ENCODE measurements at places on chromosomes 5 and 9.

GRCh38 chr9:97518909-97519307 lies 17.4 kb downstream of the TMOD1 start:
- H3K4me3 ChIP-seq, result peak overlapping the region; percentile 48
- peaks cover 4% of the 10 kb centered on the region for H3K27me3 ChIP-seq
- H3K36me3 ChIP-seq, result no peaks in the 10 kb centered on the region
- peaks cover 2% of the 10 kb centered on the region for H3K4me1 ChIP-seq
- no peak overlapping the region for H3K27ac ChIP-seq

DNA sequence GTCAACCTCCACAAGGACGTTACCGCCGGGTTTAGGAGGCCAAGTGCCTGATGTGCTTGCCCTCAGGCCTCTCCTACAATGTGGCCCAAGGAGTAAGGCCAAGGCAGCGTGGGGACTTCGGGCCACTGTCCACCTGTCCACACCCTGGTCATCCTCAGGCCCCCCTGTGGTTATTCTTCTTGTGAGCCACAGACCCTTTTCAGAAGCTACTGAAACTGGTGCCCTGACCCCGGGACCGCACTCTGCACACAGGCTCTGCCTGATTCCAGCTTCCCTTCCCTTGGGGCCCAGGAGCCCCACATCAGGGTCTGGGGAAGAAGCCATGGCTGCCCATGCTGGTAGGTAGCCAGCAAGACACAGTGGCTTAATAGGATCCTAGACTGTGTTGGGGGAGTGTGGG lies 128.8 kb downstream of the OLFM1 start:
- H3K27me3 ChIP-seq, result no peaks in the 10 kb centered on the region
- no peak overlapping the region for H3K4me3 ChIP-seq
- no peak overlapping the region for H3K27ac ChIP-seq
- DNase-seq, result no peak
- H3K4me1 ChIP-seq, result no peaks in the 10 kb centered on the region

GRCh38 chr5:72938206-72938605 lies 17.6 kb upstream of the FCHO2 start:
- no peaks in the 10 kb centered on the region for H3K4me1 ChIP-seq
- no peaks in the 10 kb centered on the region for H3K27me3 ChIP-seq
- no peak overlapping the region for H3K4me3 ChIP-seq
- peak overlapping the region; percentile 55 for H3K27ac ChIP-seq

- no peak overlapping the region for H3K4me3 ChIP-seq
- DNase-seq, result peak; percentile 72
- H3K36me3 ChIP-seq, result no peaks in the 10 kb centered on the region
- no peaks in the 10 kb centered on the region for H3K4me1 ChIP-seq
These were observed 157.2 kb upstream of the CD180 start for GRCh38 chr5:67353500-67354450.

DNA sequence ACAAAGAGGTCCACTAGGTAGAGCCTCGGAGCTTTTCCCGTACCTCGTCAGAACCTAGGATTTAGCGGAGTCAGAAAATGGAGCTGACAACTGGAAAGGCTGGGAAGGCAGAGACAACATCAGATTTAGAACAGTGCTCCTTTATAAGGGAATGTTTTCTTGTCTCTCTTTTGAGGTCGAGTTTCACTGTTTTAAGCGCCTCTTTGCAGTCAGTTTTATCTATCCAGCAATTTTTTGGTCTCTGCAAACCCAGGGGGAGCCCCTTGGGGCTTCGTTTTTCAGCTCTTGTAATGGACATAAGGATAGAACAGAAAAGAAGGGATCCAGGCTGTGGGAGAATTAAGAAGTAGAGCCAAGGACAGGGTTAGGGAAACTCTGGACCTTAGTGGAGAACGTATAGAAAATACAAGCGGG lies 80.5 kb downstream of the FNBP1 start:
- H3K4me1 ChIP-seq, result peaks cover 9% of the 10 kb centered on the region
- H3K36me3 ChIP-seq, result peaks cover 5% of the 10 kb centered on the region
- no peaks in the 10 kb centered on the region for H3K27me3 ChIP-seq
- H3K4me3 ChIP-seq, result no peak overlapping the region
- peak overlapping the region; percentile 58 for H3K27ac ChIP-seq

DNA sequence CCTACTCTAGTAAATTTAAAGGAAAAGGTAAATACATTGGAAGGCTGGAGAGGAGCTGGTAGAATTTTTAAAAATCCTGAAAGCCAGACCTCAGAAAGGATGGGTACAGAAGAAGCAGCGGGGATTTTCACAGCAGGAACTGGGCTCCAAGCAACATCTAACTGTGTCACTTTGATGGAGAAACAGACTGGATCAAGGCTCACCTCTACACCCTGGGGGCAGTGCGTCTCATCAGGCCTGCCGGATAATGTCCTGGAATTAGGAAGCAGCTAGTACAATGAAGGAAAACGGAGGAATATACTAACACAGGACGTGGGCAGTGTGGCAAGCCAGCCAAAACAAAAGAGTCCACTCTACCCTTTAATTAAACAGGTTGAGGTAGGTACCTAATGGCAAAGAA lies 463.6 kb downstream of the TAF11L14 start:
- H3K27me3 ChIP-seq, result no peaks in the 10 kb centered on the region
- no peaks in the 10 kb centered on the region for H3K4me1 ChIP-seq
- no peak for DNase-seq
- no peaks in the 10 kb centered on the region for H3K36me3 ChIP-seq

DNA sequence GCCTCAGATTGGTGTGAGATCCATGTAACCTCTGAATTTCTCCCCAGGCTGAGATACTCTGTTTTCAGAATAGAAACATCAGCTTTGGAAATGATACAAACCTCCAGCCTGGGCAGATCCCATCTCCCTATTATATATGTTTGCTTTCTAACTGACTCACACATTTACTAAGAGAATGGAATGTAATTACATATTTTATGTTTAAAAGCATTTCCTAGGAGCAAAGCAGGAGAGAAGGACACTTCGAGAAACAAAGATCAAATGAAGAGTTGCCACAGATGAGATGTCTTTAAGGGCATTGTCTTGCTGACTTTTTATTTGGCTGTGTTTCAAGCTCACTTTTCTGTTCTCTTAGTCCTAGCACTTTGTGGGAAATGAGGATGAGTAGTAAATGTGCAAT lies 96.3 kb downstream of the CDH18 start:
- H3K4me1 ChIP-seq, result no peaks in the 10 kb centered on the region
- DNase-seq, result peak; percentile 12
- no peak overlapping the region for H3K4me3 ChIP-seq
- H3K27ac ChIP-seq, result no peak overlapping the region

DNA sequence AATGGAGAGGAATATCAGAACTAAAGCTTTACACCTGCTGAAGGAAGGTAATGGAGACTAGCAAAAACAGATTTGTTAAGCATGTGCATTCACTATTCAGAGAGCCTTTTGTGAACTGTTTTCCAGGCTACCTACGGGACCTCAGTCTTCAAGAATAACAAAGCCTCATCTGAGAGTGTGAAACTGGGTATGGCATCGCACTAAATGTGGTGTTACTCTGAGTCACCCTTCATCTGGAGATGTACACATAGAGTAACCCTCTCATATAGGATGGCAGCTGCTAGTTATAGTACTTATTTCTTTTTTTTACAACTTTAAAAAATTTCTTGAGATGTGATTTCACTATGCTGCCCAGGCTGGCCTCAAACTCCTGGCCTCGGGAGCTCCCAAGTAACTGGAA lies 306.8 kb downstream of the ZNF608 start:
- H3K27me3 ChIP-seq, result peaks cover 2% of the 10 kb centered on the region
- H3K36me3 ChIP-seq, result no peaks in the 10 kb centered on the region
- H3K4me1 ChIP-seq, result no peaks in the 10 kb centered on the region
- H3K4me3 ChIP-seq, result no peak overlapping the region

DNA sequence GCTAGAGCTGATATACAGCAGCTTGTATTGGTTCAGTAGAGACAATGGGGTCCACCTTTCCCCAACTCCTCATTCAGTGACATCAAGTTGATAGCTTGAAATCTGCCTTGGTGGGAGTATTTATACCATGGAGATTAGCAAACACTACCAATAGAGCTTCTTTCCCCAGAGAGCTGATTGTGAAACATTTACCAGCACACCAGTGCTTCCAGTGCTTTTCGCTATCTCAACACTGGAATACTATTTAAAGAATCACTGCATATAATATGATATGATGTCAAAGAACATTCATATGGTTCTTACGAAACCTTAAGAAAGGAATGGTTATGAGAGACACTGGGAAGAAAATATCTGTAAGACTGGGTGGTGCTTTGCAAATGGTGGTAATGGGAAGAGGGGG lies 21.8 kb upstream of the RNF145 start:
- peak; percentile 13 for DNase-seq
- H3K4me3 ChIP-seq, result no peak overlapping the region
- no peaks in the 10 kb centered on the region for H3K36me3 ChIP-seq
- H3K27me3 ChIP-seq, result peaks cover 6% of the 10 kb centered on the region

DNA sequence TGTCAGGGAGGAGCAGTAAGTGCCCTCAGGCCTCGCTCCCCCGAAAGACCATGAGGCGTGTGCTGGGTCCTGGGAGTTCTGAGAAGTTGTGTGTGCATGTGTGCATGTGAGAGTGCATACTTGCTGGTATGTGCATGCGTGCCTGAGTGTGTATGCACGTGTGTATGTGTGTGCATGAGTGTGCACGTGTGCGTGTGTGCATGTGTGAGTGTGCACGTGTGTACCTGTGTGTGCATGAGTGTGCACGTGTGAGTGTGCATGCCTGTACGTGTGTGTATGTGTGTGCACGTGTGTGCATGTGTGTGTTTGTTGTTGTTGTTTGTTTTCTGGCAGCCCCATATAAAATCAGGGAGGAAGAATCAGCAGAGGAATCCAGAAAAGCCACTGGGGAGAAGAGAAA lies 426.7 kb downstream of the IRX2 start:
- no peaks in the 10 kb centered on the region for H3K27me3 ChIP-seq
- H3K36me3 ChIP-seq, result no peaks in the 10 kb centered on the region
- H3K4me1 ChIP-seq, result peaks cover 2% of the 10 kb centered on the region
- no peak overlapping the region for H3K4me3 ChIP-seq

Data from mesenchymal stem cell (in vitro differentiated cells and primary cell).